ENCODE measurements at places on chromosomes 4 and X.

- DNase-seq = no peak
These were observed 335.0 kb upstream of the GALNTL6 start for GRCh38 chr4:171478181-171478580.

DNA sequence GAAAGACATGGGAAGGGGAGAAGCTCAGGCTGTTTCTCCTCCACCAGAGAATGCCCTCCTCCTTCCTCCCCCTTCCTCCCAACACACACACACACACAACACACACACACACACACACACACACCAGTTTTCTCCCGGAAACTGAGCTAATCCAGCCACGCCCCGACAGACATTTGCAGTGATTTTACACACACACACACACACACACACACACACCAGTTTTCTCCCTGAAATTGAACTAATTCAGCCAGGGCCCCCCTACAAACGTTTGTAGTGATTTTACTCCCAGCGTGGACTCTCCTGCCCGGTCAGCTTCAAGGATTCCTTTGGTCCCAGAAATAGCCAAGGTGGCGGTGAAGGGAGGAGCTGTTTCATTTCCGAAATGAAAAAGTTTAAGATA is 32.9 kb upstream of the STX18 start:
- no peak for DNase-seq

DNA sequence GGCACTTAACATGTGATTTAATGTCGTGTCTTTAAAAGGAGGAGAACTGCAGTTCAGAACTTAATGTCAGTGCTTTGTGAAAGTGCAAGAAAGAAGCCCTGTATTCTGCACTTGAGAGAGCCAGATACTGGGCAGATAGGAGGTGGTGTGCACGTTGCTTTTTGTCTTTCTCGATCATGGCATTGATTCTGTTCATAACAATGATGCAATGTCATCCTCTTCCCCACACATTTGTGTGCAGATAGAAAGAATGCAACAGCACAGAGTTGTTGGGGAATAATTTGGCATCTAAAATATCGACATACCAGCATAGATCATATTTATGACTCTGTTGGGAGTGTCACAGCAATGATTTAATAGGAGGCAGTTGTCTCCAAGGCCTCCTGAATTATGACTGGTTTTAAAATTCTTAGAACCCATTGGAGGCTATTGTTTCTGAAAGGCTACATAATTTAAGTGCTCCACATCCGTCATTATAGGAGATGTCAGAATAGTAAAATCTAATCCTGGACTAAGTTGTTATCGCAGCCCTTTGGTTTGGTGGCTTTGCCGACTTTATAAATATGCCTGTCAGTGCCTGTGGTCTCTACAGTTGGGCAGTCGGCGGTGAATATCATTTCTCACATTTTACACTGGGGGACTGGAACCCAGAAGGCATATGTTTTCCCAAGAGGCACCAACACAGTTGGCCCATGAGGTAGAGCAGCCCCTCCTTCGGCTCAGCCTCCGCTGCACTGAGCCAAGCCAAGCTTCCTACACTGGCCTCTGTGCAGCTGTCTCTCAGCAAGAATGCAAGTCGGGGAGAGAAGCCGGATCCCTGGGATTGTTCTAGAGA is 124.9 kb downstream of the PTTG2 start:
- no peak for DNase-seq

GRCh38 chrX:39624166-39624565 is 473.6 kb downstream of the BCOR start:
- no peak for DNase-seq

GRCh38 chrX:108000751-108001150 is 18.6 kb upstream of the TEX13B start:
- no peak for DNase-seq

GRCh38 chr4:47485768-47486167 is 693 bp downstream of the ATP10D start:
- DNase-seq = no peak

DNA sequence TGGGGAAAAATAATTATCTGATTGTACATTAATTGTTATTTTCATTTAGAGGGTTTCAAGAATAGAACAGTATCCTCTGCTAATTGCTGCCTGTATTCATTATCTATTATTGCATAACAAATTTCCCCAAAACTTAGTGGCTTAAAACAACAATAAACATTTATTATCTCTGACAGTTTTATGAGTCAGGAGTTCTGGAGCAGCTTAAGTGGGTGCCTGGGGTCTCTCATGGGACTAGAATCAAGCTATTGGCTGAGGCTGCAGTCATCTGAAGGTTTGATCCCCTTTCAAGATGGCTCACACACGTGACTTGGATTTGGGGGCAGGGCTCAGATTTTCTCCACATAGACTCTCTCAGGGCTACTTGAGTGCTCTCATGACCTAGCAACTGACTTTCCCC is 98.1 kb upstream of the JADE1 start:
- DNase-seq = no peak

GRCh38 chr4:3486541-3487540 is 23.7 kb downstream of the DOK7 start:
- peak; percentile 79 for DNase-seq

DNA sequence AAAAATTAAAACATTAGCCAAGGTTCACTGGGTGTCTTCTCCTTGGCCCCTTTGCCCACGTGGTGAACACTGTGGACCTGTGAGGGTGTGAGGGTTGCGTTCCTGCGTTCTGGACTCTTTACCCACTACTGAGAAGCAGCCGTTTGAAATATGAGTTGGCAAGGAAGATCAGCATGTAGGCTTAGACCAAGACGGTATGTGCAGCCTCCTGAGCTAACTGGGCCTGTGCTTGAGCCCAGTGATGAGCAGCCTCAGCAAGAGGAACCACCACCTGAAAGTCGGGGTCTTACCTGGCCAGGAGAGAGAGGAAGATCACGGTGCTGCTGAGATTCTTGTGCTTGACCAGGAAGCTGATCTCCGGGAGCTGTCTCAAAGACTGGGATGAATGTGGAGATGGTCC is 19.5 kb downstream of the RGS12 start:
- no peak for DNase-seq

DNA sequence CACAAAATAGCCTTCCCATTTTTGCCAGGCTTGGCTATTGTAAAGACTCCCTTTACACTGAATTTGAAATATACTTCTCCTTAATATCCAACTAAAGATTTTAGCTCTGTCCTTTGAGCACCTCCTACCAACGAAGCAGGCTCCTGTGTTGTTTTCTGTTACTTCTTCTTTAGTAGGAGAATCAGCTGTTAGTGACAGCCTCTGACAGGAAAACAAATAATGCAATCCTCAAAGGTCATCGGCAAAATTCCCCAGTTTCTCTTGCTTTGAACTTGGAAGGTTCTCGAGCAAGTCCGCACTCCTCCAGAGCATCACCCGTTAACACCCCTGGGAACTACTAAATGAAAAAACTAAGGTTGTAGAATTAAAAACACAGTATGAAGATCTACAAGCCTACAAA is 66.9 kb downstream of the MANBA start:
- DNase-seq = no peak

DNA sequence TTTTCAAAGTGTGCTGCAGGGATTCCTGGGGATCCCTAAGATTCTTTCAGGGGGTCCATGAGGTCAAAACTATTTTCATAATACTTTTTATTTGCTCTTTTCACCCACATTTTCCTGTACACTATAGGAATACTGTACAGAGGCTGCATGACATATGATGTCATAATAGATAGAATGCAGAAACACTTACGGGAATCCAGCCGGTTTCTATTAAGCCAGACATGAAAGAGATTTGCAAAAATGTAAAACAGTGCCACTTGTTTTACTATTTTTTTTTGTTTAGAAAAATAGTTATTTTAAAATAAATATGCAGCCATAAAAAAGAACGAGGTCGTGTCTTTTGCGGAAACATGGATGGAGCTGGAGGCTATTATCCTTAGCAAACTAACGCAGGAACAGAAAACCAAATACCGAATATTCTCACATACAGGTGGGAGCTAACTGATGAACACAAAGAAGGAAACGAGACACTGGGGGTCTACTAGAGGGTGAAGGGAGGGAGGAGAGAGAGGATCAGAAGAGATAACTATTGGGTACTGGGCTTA is 5.0 kb downstream of the ZFX start:
- no peak for DNase-seq

- DNase-seq = no peak
These were observed 68.7 kb upstream of the PGM2 start for GRCh38 chr4:37757761-37758160.

GRCh38 chrX:127908384-127908783 is 143.8 kb downstream of the ACTRT1 start:
- no peak for DNase-seq

- DNase-seq = no peak
These were observed 606.5 kb downstream of the MAGEB5 start for GRCh38 chrX:26822448-26822847.

GRCh38 chr4:167020410-167020809 is 213.9 kb downstream of the SPOCK3 start:
- DNase-seq = no peak

DNA sequence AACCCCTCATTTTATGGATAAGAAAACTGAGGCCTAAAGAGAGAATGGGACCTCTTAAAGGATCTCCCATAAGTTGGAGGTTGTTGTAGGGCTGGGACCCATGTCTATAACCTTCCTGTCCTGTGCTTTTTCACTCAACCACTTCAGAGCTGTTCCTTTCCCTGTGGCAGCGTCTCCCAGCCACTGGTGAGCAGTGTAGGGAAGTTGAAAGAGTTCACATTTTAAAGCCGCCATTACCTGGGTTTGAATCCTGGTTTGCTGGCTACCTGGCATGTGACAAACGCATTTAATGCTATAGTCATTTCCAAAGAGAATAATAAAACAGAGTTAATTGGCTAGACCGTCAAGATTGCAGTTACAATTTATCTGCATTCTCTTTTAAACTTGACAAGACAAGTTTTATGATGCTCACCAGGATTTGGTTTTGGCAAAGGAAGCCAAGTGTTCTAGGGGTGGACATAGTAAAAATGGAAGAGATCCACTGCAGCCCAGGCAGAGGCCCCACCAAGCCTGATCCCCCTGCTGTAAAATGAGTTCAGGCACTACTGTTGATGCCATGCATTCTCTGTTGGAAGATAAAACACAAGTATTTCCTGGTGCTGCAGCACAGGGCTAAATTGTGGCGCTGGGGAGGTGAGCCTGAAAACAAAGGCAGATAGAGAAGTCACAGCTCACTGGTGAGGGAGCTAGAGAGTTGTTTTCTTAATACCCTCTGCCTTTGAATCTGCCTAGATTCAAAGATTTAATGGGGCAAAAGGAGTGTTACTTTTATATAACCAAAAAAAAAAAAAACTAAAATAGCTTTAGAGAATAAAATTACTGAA is 218.7 kb downstream of the NWD2 start:
- no peak for DNase-seq

DNA sequence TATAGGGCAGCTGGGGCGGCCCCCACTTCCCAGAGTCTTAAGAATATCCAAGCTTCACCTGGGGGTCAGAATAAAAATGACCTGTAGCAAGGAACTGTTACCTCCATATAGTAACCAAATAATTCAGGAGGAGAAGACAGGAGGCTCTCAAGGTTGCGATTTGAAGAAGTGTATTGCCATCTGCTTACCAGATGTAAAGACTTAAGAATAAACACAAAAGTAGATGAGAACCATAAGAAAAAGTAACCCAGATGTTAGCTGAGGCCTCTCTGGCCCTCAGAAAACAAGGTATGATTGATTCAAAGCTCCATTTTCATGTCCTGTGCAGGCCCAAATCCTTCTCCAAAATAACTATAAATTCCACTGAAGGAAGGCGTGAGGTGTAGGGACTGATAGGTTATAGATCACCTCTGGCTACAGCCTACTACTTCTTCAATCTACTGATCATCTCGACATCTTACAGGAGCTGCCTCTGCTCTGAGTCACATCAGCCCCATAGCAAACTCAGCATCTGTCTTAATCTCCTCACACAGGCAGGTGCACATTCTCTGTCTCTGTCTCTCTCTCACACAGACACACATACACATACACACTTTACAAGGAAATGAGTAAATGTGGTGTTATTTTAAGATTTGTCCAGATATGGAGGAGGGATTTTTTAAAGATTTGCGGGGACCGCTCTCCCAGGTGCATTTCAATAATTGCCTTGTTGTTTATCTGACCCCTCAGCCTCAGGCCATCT is 193.9 kb upstream of the EDNRA start:
- no peak for DNase-seq

- DNase-seq = peak; percentile 40
These were observed 38.8 kb downstream of the GAB1 start for GRCh38 chr4:143375326-143376073.

DNA sequence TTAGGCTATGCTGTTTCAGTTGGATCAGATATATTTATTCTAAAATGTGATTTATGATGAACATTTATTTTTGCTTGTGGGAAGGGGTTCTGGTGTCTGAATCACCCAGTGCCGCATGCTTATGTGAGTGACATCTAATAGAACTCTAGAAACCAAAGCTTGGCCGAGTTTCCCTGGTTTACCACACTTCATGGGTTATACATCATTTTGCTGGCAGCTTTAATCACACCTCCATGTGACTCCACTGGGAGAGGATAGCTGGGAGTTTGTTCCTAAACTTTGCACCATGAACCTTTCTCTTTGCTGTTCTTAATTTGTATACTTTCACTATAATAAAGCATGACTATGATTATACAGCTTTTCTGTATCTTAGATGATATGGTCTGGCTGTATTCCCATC is 382.9 kb downstream of the INPP4B start:
- DNase-seq = no peak

DNA sequence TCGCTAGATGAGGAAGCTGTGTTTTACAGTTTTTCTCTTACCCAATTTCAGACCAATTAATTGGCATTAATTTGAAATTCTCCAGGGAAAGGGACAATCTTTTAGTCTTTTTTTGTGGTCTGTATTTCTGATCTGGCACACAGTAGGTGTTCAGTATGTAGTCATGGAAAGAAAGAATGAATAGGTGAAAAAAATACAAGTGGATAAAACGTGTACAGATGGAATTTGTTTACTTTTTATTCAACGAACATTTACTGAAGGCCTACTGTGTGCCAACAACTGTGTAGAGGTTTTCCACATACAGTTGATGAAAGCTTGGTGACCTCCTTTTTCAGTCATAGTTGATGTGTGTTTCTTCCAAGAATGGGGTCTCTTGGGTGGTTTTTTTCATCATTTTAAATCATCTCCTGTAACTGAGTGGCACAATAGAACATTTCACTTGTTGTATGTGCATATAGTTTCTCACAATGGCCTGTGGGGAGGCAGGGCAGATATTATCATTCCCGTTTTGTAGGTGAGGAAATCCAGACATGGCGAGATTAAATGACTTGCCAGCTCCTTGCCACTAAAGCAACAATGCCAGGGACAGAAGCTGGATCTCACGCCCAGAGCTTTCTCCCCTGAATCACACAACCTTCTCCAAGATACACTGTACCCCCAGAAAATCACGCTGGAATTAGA is 102.4 kb downstream of the CEP135 start:
- no peak for DNase-seq

GRCh38 chr4:145482209-145483037 is 770 bp downstream of the SMAD1 start:
- DNase-seq = peak; percentile 93

Measured in retina (tissue), 1 donor.